ENCODE measurements at places on chromosomes 5 and 9. TPM values are rescaled to one million over a fixed set of nuclear protein-coding genes. Genes with fewer than 3 reads are reported as not detected.

DNA sequence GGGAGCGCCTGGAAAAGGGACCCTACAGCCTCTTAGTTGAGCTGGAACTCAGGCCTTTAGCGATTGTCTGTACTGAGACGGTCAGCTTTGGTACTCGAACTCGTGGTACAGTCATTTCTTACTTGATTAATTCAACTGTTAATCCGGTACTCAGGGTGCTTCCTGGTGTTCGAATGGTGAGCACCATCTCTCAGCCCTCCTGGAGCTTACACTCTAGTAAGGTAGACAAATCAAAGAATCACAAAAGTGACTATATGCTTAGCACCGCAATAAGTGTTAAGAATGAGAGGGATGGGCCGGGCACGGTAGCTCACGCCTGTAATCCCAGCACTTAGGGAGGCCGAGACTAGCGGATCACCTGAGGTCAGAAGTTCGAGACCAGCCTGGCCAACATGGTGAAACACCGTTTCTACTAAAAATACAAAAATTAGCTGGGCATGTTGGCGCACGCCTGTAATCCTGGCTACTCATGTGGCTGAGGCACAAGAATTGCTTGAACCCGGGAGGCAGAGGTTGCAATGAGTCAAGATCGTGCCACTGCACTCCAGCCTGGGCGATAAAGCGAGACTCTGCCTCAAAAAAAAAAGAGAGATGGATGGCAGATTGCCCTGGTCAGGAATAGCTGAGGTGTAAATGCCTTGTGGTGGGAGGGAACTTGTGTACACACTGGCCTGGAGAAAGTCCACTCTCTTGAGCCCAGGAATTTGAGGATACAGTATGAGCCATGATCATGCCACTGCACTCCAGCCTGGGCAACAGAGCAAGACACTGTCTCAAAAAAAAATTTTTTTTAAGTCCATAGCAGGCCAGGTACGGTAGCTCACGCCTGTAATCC lies 981 bp downstream of the TCOF1 start:
- no peak for DNase-seq

- no peak for DNase-seq
These were observed 35.6 kb downstream of the RUFY1 start for GRCh38 chr5:179585941-179586401.

The IFNK gene
- total RNA-seq, result not detected

DNA sequence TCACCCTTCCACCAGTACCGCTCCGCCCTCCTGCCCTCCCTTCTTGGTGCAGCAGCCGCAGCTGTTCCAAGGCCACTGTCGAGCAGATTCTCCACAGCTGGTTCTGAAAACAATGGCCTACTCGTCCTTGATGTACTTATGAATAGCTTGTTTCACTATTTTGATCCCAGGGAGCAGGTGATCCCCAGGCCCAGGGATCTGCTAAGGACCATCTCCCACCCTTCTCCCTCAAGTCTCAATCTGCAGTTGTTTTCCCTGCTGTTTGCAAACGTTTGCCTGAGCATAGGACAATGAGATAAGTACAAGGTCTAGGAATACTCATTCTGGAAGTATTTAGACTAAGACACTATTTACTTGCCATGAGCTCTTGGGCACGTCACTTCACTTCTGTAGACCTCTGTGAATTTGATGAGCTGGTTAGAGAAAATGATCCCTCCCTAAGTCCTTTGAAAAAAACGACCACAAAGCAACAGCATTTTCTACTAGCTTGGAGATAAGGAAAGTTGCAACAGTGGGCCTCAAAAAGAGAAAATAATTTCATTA lies 1.8 kb downstream of the LURAP1L start:
- no peak for DNase-seq

The PFN3 gene
- not detected for total RNA-seq

DNA sequence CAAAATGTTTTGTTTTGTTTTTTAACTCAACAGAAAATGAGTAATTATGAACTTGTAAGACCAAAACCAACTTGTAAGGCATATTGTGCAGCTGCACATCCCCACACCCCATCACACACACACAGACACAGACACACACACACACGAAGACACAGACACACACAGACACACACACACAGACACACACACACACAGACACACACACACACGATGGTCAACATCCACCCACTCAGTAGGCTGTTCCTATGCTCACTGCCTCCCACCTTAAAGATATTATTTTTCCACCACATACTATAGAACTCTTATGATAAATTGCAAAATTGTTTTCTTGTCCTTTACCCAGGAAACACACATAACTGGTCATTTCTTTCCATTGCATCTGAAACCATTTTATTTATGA lies 6.2 kb downstream of the SHC3 start:
- no peak for DNase-seq

DNA sequence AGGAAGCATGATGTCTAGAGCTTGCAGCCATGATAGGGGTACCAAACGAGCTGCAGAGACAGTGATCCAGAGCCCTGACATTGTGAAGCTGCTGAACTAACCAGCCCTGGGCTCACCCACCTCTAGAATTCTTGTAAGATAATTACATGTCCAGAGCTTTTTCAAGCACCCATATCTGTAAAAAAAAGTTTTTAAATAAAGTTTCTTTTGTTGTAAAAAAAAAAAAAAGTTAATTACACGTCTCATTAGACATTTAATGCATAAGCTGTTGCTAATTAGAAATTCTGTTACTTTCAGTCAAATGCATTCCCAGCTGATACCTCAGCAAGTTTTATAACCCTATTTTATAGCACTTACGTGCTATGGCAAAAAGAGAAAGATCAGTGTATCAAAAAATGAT lies 65.6 kb downstream of the C9orf85 start:
- DNase-seq, result no peak

DNA sequence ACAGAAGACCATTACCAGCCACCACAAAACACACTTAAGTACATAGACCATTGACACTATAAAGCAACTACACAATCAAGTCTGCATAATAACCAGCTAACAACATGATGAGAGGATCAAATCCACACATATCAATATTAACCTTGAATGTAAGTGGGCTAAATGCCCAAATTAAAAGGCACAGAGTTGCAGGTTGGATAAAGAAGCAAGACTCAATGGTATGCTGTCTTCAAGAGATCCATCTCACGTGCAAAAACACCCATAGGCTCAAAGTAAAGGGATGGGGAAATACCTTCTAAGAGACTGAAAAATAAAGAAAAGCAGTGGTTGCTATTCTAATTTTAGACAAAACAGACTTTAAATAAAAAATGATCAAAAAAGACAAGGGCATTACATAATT lies 113.6 kb upstream of the CD180 start:
- no peak for DNase-seq

DNA sequence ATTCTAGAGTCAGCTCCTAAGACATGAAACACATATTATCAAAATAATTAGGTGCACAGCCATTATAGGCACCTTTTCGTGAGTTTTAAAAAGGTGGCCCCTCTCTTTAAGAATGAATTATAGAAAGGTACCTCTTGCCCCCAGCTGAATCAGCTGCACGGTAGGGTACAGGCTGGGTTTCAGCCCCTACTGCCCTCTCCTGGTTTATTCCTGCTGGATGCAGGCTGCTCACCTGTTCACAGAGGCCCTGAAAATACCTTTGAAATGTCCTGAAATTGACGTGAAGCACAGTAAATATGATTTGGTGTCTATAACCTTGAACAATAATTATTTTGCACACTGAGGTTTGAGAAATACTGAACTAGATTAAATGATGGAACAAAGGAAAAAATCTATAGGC lies 504.8 kb upstream of the SGCD start:
- DNase-seq, result no peak

The IL13 gene
- not detected for total RNA-seq

All from HT1080 (cell line).